ENCODE measurements at places on chromosomes 4 and X. TPM values are rescaled to one million over a fixed set of nuclear protein-coding genes. Genes with fewer than 3 reads are reported as not detected.

Gene RGN
- total RNA-seq: 5.8 TPM

DNA sequence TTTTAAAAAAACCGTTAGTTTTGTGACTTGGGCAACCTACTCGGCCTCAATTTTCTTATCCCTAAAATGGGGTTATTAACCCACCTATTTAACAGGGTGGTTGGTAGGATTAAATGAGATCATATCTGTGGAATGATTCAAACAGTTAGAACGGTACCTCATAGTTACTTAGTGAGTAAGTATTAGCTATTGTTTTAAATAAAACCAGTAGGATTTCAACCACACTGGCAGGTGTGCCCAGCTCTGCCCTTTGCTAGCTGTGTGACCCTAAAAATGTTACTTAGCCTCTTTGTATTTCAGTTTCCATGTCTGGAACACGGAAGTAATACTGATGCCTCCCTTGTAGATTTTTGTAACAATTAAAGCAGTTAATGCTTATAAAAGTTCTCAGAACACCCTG, 225.8 kb upstream of the SPRY1 start:
- no peak for DNase-seq

Gene HMGB3
- total RNA-seq: 16.6 TPM

- no peak for DNase-seq
Observed at GRCh38 chrX:68163441-68163840, 269.9 kb downstream of the OPHN1 start.

Gene FGFR3
- 68.0 TPM for total RNA-seq

- DNase-seq: no peak
Observed at GRCh38 chr4:55445921-55446577, 50.3 kb downstream of the TMEM165 start.

DNA sequence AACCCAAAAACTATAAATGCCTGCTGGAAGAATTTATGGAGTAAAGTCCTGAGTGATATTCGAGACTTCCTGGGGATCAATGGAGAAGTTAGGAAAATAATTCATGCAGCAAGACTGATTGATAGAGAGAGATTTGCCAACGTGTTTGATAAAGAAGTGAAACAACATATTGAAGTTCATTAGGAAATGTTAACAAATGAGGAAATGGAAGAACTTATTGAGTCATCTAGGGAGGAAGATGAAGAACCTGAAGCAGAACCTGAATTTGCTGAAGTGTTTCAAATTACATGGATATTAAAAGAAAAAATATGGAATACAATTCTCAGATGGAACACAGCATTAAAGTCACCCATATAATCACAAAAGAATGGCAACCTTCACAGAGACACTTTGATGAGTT, 39.0 kb downstream of the DDX60 start:
- DNase-seq: no peak

DNA sequence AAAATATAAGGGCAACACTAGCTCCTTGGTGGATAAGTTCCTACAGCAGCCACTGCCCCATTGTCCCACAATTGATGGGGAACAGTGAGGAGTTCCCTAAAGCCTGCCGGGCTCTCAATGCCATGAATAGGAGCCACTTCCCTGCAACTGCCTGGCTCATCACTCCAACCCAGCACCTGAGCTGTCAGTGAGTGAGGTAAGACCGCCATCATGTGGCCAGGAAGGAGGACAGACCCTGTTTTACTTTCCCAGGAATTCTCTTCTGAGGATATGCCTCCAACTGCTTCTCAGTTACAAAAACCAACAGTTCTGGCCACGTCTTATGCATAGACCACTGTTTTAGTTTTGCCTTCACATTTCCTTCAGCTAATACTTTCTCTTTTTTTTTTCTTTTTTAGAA, 45.5 kb downstream of the SRPX start:
- DNase-seq: peak; percentile 51

DNA sequence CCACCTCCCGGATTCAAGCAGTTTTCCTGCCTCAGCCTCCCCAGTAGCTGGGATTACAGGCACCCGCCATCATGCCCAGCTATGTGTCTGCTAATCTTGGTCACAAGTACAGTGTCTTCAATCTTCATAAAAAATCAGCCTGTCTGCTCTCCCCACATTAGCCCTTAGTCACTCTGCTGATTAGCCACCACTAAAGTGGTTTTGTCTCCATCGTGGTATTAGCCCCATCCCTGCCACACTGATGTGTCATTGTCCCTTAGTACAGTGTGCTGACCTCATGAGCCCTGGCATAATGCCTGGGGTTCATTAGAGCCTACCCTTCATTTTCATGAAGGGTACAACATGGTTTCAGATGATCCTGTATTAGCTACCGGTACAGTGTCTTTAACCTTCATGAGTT, 49.9 kb downstream of the ZNF157 start:
- DNase-seq: no peak

Gene TMEM175
- 16.7 TPM for total RNA-seq

DNA sequence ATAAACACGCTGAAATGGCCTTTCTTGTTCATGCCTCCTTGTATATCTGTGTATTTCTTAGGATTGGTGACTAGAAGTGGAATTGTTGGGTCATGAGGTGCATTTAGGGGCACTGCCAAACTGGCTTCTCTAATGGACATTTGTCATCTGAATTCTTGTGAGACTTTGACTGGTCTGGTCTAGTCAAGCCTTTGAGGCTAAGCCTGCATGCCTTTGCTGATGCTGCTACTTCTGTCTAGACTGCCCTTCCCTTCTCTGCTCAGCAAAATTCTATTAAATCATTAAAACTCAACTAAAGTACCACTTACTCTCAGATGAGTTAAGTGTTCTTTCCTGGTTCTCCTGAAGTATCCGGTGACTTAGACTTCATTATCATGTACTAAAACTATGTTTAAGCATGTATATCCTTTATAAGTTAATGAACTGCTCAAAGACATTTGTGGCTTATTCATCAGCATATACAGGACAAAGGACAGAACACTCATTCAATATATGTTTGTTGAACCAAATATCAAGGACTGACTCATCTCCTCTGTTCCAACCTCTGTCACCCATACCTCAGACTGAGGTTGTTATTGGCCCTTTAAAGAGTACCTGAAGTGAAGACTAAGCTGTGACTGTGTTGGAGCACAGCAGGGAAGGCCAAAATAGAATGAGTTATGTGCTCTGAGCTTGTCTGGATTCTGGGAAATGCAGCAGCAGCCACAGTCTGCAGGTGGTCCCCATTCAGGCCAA, 9.0 kb downstream of the TCEAL1 start:
- DNase-seq: no peak
